Breast epithelium (tissue), 4 donors: ENCODE measurements at places on chromosomes 2 and 18. TPM values are rescaled to one million over a fixed set of nuclear protein-coding genes. Genes with fewer than 3 reads are reported as not detected.

- H3K27ac ChIP-seq: no peak overlapping the region
- no peaks in the 10 kb centered on the region for H3K36me3 ChIP-seq
- H3K4me1 ChIP-seq: no peaks in the 10 kb centered on the region
- no peak for DNase-seq
- no peaks in the 10 kb centered on the region for H3K27me3 ChIP-seq
- no peak overlapping the region for H3K4me3 ChIP-seq
Observed at GRCh38 chr2:79630972-79631557, 118.2 kb downstream of the CTNNA2 start.

- H3K27ac ChIP-seq: no peak overlapping the region
- no peaks in the 10 kb centered on the region for H3K4me1 ChIP-seq
Observed at GRCh38 chr18:52670896-52671295, 330.9 kb downstream of the DCC start.

- no peak for DNase-seq
- no peak overlapping the region for H3K27ac ChIP-seq
- H3K4me3 ChIP-seq: no peak overlapping the region
- H3K27me3 ChIP-seq: no peaks in the 10 kb centered on the region
- no peaks in the 10 kb centered on the region for H3K36me3 ChIP-seq
- no peaks in the 10 kb centered on the region for H3K4me1 ChIP-seq
Observed at GRCh38 chr2:30721241-30721640, 86.0 kb downstream of the CAPN13 start.

- H3K27me3 ChIP-seq: no peaks in the 10 kb centered on the region
- H3K4me1 ChIP-seq: no peaks in the 10 kb centered on the region
- DNase-seq: no peak
Observed at GRCh38 chr2:230155359-230155758, 64.4 kb downstream of the SP110 start.

GRCh38 chr2:102005989-102006885 lies 14.5 kb downstream of the IL1R2 start:
- no peaks in the 10 kb centered on the region for H3K36me3 ChIP-seq
- no peak overlapping the region for H3K4me3 ChIP-seq
- no peaks in the 10 kb centered on the region for H3K27me3 ChIP-seq
- H3K27ac ChIP-seq: no peak overlapping the region

DNA sequence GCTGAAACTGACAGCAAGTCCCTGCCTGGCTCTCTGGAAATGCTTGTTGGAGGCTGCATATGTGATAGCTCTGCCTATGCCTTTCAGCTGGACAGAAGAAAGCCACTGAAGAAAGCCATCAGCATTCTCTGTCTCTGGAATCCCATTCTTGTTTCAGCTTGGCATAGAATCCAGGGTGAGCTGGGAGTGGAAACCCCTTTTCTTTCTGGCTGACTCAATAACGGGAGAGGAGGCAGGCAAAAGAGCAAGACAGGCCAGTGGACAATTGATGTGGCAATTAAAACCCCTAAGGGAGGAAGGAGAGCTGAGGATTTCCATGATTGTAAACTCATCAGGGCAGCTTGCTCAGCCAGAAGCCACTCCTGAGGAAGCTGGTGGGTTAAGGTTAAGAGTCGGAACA lies 208.1 kb downstream of the CLIP4 start:
- no peaks in the 10 kb centered on the region for H3K4me1 ChIP-seq
- DNase-seq: no peak
- no peak overlapping the region for H3K4me3 ChIP-seq
- H3K36me3 ChIP-seq: no peaks in the 10 kb centered on the region
- H3K27me3 ChIP-seq: no peaks in the 10 kb centered on the region

- peak overlapping the region; percentile 64 for H3K27ac ChIP-seq
- no peaks in the 10 kb centered on the region for H3K36me3 ChIP-seq
- no peak for DNase-seq
- no peak overlapping the region for H3K4me3 ChIP-seq
Observed at GRCh38 chr2:72204786-72205503, 57.3 kb upstream of the CYP26B1 start.

DNA sequence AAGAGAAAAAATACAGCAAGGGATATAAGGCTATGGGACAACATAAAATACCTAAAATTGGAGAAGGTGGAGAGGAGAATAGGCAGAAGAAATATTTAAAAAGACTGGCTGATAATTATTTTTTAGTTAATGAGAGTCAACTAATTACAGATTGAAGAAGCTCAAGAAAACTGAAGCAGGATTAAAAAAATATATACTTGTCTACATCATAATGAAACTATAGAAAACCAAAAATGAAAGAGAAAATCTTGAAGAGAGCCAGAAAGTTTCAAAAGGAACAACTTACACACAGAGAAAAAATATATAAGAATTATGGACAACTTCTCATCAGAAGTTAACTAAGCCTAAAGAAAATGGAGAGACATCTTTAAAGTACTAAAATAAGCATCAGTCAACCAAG lies 62.9 kb upstream of the APCDD1 start:
- DNase-seq: no peak
- no peaks in the 10 kb centered on the region for H3K4me1 ChIP-seq
- no peak overlapping the region for H3K27ac ChIP-seq
- no peaks in the 10 kb centered on the region for H3K36me3 ChIP-seq
- H3K27me3 ChIP-seq: no peaks in the 10 kb centered on the region
- no peak overlapping the region for H3K4me3 ChIP-seq

- peaks cover 10% of the 10 kb centered on the region for H3K27me3 ChIP-seq
- no peak overlapping the region for H3K27ac ChIP-seq
- H3K4me1 ChIP-seq: no peaks in the 10 kb centered on the region
- no peak for DNase-seq
- H3K4me3 ChIP-seq: no peak overlapping the region
Observed at GRCh38 chr2:238841542-238842164, 6.2 kb upstream of the TWIST2 start.

HAUS1 gene
- 44.9 TPM for total RNA-seq

PSD4 gene
- total RNA-seq: 4.3 TPM

TRABD2A gene
- 5.6 TPM for total RNA-seq

RGPD8 gene
- total RNA-seq: 48.9 TPM

UGT1A8 gene
- total RNA-seq: not detected

EML6 gene
- 1.9 TPM for total RNA-seq

VAMP8 gene
- total RNA-seq: 23.2 TPM
